NCI-H524 treated with DMSO at 0.1 percent for 48 hours (cell line): ENCODE measurements at places on chromosomes 3 and 15.

DNA sequence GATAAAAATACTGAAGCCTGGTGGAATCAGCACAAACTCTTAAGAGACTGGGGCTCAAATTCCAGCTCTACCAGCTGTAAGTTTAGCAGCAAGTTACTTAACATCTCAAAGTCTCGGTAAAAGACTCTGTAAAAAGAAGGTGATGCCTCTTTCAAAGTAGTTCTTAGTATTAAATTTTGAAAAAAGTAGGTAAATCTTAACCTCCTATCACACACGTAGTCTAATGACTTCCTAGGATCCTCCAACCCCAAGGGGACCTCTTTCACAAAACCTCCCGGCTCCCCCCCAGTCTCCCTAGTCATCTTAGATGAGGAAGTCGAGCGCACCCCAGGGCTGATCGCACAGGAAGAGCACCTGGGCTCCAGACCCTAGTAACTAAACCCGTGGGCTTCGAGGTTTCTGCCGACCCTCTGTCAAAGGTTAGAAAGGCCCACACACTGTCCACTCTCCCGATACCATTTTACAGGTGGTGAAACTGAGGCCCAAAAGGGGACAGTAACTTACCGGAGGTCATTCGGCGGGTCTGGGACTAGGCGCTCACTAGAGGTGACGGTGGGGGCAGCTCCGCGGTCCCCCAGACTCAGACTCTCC is 427 bp downstream of the MBD4 start:
- no peak for DNase-seq

DNA sequence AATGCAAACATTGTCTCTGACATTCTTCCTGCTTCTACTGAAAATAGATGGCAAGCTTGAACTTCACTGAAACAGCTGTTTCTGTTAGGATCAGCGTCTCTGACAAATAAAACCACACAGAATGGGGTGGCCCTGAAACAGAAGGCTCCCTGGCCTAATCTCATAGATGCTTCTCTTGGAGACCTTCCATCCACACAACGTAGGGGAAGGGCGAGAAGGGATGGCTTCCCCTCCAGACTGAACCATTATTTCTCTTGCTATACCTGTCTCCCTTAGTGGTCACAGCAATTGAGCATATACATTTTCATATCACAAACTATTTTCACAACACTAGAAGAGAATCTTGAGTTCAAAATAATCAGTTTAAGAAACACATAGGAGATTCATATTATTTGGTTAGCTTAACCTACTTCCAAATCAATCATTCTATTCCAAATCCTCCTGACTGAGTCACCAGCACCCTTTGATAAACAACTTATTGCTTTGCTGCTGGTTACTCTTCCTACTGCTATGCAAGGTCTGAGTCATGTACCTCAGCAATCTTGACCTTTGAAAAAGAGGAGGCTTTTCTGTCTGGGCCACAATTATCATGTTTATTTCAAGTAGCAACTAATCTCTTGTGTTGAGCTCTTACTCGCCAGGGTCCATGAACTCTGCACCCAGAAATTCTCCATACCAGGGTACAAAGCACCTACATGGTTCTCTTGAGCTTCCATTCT is 45.5 kb downstream of the CBLB start:
- DNase-seq: no peak

- DNase-seq: no peak
Measured at GRCh38 chr3:35183927-35184675, 455.2 kb upstream of the ARPP21 start.

GRCh38 chr3:17743658-17743995 is 1.2 kb upstream of the TBC1D5 start:
- no peak for DNase-seq

DNA sequence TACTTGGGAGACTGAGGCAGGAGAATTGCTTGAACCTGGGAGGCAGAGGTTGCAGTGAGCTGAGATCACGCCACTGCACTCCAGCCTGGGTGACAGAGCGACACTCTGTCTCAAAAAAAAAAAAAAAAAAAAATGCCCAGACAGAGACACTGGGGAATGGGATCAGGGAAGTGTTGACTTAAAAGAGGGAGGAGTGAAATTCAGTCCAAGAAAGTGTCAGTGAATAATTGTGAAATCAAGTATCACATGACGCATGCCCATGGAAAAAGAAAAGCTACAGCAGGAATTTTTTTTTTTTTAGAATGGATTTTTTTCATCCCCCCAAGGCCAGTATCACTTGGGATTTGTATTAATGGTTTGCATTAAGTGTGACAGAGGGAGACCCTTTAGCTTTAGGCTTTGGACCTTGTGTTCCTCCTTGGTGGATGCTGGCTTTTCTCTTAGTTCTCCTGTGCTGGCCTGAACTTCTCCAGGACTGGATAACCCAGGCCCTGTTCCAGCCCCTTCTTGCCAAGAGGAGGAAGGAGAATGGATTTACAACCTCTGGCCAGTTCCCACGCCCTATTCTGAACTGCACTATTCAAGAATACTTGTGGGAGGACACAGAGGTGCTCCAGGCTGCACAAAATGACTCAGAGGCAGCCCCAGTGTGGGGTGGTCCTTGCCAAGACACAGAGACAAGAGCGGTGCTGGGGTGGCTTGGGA is 36.7 kb upstream of the ZNF774 start:
- no peak for DNase-seq

DNA sequence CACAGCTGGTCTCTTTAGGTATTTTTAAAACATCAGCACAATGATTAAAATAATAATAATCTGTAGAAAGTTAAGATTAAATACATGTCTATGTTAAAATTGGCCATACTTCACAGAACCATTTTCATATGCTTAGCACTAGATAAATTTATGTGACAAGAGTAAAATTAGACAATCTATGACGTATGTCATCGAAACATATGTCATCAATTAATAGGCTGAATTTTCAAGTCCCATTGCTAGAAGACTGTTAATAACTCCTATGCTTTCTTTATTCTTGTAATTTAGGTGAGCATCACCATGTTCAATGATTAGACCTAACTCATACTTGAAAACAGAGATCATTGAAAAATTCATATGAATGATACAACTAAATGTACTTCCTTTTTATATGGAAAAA is 593.3 kb upstream of the KCNMB2 start:
- no peak for DNase-seq

DNA sequence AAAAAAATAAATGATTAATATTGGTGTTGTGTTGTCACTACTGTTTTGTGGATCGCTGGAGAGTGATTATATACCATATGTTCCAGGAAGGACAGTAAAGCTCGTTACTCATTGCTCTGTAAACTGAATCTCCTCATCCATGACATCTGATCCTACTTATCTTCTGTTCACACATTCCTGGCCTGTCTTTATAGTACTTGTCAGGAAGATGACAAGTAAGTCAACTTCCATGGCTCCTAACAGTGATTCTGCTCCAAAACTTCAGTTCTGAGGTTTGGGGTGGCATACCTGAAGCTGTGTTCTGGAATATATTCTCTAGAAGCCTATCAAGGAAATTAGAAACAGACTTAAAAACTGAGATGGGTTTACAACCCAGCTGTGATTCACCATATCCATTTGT is 288.9 kb downstream of the ZBBX start:
- DNase-seq: peak; percentile 95

DNA sequence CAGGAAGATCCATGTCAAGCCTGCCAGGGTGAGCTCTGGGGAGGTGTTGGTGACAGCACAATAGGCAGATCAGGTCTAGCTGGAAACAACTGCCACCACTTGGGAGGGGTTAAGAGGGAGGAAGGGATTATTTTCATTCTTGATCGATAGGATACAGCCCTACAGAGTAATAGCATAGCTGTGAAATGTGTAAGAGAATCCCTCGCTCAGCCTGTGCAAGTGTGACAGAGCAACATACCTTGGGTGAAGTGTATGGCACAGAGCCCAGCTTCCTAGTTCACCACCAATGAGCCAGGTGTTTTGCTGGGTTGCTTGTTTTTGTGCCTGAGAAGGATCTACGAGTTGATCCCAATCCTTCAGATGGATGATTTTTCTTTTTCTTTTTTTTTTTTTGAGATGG is 9.2 kb upstream of the DCUN1D1 start:
- no peak for DNase-seq

- no peak for DNase-seq
Measured at GRCh38 chr3:123984350-123984749, 7.6 kb downstream of the ROPN1 start.

DNA sequence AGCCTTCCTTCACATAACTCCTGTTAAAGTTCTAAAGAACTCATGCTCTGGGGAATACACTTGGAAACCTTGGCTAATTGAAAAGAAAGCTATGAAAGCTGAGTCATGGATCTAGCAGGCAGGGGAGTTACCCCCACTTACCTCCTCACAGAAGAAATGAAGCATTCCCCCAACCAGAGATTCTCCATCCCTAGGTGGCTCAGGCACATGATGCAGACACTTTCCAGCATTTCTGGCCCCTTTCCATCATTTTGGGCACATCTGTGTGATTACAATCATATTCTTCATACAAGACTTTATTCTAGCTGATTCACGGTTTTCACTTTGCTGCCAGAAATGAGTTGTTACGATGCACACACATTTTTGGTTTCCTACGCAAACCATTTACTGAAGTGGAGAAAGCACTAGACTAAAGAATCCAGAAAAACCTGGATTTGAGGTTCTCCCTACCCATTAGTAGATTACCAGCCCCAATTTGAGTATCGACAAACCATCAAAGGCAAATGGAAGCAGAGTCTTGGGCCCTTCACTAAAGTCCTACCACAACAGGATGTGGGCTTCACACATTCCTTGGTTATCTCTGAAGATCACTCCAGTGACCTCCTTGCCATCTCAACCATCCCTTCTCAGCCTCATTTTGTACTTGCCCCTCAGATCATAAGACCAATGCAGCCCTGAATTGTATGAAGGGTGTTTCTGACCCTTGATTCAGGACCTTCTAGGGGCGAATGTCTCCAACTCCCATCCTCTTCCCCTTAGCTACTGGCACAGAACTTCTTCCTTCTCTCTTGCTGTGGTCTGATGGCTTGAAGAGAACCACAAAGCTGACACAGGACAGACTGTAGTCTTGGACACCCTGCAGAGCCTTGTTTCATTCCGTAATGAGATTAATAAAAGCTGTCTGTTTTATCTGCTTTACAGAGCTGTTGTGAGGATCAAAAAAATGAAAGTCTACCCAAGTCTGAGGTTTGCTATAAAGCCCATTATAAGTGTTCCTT is 42.5 kb upstream of the SNRK start:
- no peak for DNase-seq

- DNase-seq: no peak
Measured at GRCh38 chr3:186461141-186461540, 83.0 kb downstream of the CRYGS start.

- DNase-seq: no peak
Measured at GRCh38 chr3:194476784-194477183, 10.0 kb downstream of the ATP13A3 start.

DNA sequence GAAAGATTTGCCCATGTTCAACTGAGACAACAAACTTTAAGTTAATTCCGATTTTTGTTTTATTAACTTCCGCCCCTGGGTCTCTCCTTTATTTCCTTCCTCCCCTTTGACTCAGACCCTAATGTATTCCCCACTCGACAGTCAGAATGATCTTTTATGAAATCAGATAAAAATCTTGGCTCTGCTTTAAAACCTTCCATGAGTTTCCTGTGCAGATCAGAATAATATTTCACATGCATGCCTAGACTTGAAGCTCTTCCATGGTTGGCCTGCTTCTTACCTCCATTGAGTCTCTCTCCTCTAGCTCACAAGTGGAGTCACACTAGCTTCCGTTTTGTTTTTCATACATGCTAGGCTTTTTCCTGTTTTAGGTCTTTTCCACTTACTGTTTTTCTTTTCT is 116.8 kb upstream of the SPATA16 start:
- DNase-seq: no peak

- no peak for DNase-seq
Measured at GRCh38 chr15:34239151-34239808, 14.5 kb downstream of the EMC4 start.

GRCh38 chr3:119669906-119670570 is 7.2 kb downstream of the COX17 start:
- DNase-seq: no peak

DNA sequence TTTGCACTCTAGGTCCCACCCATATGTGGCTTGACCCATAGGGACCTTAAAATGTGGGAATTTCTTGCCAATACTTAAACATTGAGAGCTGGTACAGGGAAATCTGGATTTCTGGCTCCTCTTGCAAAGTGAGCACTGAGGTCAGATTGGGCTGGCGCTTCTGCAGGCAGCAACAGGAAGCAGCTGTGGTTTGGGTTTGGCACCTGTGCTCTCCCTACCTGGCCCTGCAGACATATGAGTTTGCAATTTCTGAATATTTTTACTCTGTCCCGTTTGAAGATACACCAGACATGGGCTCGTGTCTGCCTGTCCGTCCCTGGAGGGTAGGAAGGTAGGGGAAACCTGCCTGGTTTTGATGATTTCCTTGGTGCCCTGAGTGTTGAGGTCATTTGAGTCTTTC is 74.8 kb upstream of the SEC13 start:
- DNase-seq: no peak

DNA sequence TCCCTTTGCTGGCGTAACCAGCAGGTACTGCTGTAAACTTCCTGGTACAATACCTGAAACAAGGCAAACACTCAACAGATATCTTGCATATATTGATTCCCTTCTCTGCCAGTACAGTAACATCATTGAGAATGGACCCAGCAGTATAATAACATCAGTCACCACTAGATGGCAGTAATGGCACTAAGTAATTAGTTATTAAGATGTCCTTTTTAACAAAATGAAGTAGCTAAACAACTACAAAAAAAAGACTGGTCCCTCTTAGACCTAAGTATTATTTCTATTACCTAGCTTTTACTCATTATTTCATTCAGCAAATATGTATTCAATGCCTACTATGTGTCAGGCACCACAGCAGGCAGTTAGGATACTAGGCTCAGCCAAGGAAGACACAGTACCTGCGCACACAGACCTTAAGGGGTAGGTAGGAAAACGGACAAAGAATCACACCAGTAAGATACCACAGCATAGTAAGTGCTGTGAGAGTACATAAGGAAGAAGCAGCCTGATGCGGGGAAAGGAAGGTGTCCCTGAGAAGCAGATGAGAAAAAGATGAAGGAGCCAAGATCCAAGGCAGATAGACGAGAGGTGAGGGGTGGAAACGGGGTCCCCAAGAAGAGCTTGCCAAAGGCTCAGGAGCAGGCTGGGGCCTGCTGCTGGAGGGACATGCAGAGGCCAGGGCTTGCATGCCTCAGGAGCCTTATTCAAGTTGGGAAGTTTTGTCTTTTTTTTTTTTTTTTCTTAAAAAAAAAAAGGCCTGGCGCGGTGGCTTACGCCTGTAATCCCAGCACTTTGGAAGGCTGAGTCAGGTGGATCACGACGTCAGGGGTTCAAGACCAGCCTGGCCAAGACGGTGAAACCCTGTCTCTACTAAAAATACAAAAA is 102.7 kb upstream of the CHD2 start:
- DNase-seq: peak; percentile 51

- no peak for DNase-seq
Measured at GRCh38 chr3:111080413-111080812, 8.8 kb downstream of the NECTIN3 start.

DNA sequence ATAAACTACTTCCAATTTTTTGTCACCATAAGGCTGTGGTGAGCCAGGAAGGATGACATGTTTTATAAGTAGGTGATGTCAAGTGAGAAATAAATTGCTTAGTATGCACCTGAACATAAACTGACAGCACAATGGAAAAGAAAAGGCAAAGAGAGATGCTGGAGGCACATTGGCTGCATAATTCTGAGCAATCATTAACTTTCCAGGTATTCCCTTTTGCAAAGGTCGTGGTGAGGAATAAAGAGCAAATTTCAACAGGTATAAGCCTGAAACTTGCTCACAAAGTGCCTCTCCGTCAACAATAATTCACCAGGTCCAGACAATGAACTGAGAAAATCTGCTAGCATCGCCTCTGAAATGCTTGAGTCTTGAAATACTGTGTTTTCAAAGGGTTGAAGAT is 48.2 kb downstream of the ITGB5 start:
- no peak for DNase-seq

- no peak for DNase-seq
Measured at GRCh38 chr3:37392957-37393356, 218.6 kb upstream of the LRRFIP2 start.
